Psoas muscle (tissue), 8 donors: ENCODE measurements at places on chromosomes 7 and 10.

GRCh38 chr10:67665491-67665890 lies 30.5 kb downstream of the CTNNA3 start:
- peak; percentile 66 for DNase-seq

- no peak for DNase-seq
Measured at GRCh38 chr7:39700932-39701331, 77.6 kb downstream of the RALA start.

DNA sequence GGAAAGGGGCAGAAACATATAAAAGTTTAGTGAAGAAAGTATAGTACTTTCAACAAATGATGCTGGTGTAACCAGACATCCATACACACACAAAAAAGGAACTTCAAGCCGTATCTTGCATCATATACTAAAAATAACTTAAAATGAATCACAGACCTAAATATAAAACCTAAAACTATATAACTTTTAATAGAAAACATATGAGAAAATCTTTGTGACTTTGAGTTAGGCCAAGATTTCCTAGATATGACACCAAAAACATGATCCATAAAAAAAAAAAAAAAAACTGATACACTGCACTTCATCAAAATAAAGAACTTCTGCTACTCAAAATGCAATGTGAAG lies 40.9 kb downstream of the NUDCD3 start:
- DNase-seq, result no peak

GRCh38 chr10:33365871-33366411 lies 31.5 kb upstream of the NRP1 start:
- no peak for DNase-seq

DNA sequence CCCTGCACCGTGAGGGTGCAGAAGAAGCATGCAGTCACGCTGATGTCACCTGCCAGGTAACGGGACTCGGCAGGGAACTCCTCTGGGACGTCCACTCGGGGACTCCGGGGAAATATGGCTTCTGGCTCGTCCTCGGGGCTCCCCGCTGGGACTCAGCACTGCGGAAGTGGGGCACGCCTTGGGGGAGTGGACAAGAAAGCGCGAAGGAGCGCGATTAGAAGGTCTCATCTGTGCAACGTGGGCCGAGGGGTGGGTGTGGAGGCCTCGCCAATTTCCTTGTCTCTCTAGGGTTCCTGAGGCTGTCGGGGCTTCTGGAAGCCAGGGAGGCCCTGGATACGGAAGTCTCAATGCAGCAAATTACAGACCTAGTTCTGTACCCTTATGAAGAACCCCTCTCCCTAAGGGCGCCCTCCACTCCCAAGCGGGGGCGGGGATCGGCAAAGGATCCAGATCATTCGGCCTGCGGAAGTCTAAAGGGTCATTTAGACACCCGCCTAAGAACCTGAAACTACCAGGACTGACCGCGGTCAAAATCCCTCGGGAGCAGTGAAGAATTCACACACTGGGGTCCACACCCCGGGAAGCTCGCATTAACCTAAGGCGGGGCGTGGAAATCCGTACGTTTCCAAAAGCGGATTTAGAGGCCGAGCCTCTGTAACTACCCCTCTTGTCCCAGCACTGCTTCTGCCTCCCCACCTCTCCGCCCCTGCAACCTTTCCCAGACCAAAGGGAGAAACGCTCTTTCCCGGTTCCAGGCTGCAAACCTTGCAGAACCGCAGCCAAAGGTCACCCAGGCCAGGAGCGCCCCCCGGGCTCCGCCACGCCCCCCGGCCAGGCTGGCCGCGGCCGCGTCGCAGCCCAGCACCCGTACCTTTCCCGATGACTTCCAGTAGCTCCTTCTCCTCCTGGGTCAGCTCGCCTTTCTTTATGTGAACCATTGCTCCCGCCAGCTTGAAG lies 640 bp downstream of the ANKMY2 start:
- DNase-seq, result peak; percentile 51

DNA sequence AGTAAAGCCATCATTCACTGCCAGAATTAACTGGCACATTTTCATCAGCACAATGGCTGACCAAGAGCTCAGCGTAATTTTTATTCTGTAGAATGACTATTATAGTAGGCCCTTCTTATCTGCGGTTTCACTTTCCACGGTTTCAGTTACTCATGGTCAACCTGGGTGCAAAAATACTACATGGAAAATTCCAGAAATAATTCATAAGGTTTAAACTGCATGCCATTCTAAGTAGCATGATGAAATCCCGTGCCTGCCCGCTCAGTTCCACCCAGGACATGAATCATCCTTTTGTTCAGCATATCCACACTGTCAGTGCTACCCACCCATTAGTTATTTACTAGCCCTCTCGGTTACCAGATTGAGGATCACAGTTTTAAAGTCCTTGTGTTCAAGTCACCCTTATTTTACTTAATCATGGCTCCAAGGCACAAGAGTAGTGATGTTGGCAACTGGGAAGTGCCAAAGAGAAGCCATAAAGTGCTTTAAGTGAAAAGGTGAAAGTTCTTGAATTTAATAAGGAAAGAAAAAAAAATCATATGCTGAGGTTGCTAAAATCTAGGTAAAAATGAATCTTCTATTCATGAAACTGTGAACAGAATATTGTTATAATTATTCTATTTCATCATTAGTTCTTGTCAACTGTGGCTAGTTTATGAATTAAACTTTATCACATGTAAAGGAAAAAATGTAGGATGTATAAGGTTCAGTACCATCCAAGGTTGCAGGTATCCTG lies 204.9 kb downstream of the DOCK4 start:
- no peak for DNase-seq

DNA sequence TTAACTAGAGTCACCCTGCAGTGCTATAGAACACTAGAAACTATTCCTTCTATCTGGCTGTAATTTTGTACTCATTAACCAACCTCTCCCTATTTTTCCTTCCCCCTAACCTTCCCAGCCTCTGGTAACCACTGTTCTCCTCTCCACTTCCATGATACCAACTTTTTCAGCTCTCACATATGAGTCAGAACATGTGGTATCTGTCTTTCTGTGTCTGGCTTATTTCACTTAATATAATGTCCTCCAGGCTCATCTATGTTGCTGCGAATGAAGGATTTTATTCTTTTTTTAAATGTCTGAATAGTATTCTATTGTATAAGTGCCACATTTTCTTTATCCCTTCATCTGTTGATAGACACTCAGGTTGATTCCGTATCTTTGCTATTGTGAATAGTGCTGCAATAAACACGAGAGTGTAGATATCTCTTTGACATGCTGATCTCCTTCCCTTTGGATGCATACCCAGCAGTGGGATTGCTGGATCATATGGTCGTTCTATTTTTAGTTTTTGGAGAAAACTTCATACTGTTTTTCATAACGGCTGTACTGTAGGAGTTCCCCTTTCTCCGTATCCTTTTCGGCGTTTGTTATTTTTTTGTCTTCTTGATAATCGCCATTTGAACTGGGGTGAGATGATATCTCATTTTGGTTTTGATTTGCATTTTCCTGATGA lies 101.4 kb downstream of the FAM107B start:
- no peak for DNase-seq

DNA sequence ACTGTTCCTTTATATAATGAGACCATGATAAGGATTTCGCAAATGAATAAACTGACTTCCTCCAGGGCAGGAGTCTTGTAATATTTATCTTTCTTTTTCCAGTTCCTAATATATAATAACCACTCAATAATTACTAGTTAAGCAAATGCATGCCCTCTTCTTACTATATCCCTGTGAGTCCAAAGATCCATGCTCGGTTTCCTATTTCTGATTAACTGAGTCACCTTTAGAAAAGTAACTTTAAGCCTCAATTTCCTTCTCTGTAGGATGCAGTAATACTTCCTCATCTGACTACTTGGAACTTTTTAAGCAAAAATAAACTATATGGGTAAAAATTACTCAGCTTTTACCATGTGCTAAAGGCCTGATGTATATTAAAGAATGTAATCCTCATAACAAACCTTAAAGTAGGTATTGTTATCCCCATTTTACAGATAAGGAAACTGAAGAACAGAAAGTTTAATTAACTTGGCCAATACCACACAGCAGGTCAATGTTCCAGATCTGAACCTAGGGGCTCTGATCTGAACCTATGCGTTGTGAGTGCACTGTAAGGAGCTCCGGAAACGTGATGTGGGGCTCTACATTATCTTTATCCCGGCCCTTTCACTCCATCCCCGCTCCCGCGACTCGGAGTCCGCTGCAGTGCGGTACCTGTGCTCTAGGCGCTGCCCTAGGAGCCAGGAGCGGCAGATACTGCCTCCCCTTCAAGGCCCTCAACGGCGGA lies 458 bp downstream of the COX15 start:
- no peak for DNase-seq

DNA sequence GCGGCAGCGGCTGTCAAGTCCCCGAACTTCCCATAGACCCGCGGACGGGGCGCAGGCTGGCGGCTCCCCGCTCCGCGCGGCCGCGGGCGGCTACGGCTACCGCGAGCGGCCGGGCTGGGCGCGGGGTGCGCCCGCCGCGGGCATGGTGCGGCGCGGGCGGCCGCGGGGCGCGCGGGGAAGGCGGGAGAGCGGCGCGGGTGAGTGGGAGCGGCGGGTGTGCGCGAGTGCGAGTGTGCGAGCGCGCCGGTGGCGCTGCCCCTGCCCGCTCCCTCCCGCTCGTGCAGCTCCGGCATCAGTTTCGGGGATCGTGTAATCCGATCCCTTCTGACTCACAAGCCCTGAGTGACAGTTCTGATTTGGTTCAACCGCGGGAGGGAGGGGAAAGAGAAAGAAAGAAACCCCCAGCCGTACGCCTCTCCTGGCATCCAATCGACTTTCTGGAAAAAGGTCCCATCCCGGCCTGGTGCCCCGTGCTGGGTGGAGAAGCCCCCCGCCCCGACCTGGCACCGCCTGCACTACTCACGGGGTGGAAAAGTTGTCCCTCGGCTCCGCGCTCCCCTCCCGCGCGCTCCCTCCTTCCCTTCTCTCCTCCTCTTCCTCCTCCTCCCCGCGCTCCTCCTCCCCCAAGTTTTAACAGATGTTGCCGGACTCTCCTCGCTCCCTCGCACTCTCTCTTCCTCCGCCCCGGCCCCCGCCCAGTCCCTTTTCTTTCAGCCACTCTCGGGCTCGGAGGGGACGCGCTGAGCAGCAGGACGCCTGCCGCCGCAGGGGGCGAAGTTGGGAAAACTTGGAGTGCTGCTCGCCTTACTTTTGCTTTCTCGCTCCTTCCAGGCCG lies at the start of gene GLI3:
TSS of gene GLI3 (minus strand) at position 234 of the 835 bp plus-strand sequence. CDS start 13,956 bp downstream, outside the sequence.
- peak; percentile 88 for DNase-seq

- DNase-seq, result no peak
Measured at GRCh38 chr10:128096486-128097199, 29.6 kb downstream of the MKI67 start.

DNA sequence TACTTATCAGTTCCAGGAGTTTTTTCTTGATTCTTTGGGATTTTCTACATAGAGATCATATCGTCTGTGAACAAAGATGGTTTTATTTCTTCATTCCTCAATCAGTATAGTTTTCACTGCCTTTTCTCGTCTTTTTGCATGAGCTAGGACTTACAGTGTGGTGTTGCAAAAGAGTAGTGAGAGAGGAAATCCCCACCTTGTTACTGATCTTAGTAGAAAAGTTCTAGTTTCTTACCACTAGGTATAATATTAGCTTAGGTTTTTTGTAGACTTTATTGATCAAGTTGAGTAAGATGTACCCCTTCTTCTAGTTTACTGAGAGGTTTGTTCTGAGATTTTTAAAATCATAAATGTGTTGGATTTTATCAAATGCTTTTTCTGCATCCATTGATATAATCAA lies 123.3 kb downstream of the TMEM26 start:
- no peak for DNase-seq

- no peak for DNase-seq
Measured at GRCh38 chr7:877312-878232, 1.2 kb downstream of the GET4 start.
